Naive thymus-derived CD8-positive, alpha-beta T cell (primary cell): ENCODE measurements at places on chromosomes 2 and 18.

GRCh38 chr18:50441016-50441415 is 66.2 kb downstream of the SKA1 start:
- DNase-seq, result no peak

- no peak for DNase-seq
These were observed 24.7 kb downstream of the CLUL1 start for GRCh38 chr18:621291-622043.

- DNase-seq, result no peak
These were observed 611 bp downstream of the ZNF512 start for GRCh38 chr2:27583390-27583915.

DNA sequence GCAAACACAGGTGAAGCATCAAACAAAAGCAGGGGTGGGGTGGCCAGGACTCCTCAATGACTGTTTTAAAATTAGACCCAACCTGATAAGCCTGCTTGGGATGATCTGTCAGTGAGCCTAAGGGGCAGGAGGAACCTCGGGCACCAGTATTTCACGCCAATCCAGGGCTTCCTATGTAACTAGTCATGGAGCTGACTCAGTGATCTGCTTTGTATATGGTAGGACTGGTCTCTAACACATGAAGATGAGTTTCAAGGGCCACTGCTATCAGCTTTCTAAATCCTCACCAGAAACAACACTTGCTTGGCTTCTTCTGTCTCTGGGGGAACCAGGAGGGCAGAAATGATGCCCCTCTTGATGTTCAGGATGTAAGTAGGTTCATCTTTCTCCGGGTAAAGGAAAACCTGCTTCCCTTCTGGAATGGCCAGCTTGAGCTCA is 6.2 kb downstream of the APOB start:
- DNase-seq, result no peak
